ENCODE measurements at places on chromosomes 6 and 20. TPM values are rescaled to one million over a fixed set of nuclear protein-coding genes. Genes with fewer than 3 reads are reported as not detected.

- no peak for DNase-seq
Observed at GRCh38 chr6:75094614-75095200, 111.1 kb downstream of the COL12A1 start.

Gene CDH22
- polyA plus RNA-seq = 4.0 TPM

DNA sequence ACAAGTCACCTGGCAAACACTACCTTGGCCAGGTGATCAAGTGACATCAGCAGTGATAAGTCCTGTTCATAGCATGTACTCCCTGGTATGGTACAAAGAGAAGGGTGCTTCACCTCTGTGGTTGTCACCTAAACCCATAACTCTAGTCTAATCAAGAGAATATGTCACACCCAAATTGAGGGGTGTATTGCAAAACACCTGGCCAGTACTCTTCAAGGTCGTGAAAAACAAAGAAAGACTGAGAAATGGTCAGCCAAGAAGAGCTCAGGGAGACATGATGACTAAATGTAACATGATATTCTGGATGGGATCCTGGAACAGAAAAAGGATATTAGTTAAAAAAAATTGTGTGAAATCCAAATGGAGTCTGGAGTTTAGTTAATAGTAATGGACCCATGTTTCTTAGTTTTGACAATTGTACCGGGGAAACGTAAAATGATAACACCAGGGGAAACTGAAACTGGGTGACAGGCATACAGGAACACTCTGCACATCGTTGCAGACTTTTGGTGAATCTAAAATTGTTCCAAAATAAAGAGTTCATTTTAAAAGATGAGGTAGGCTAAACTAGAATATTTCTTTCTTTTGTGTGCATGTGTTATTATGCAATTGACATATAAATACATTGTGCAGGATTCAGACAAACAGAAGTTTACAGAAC, 262.0 kb downstream of the CDC5L start:
- no peak for DNase-seq

GRCh38 chr20:14892782-14893181, 555.4 kb upstream of the FLRT3 start:
- DNase-seq = no peak

- DNase-seq = no peak
Observed at GRCh38 chr6:129578315-129578714, 131.7 kb downstream of the ARHGAP18 start.

GRCh38 chr6:26438000-26438399, 2.3 kb upstream of the BTN3A3 start:
- DNase-seq = no peak

- no peak for DNase-seq
Observed at GRCh38 chr6:86558318-86558717, 379.0 kb upstream of the HTR1E start.

Gene IL20RA
- 3.7 TPM for polyA plus RNA-seq

- no peak for DNase-seq
Observed at GRCh38 chr6:117505311-117505710, 22.8 kb downstream of the DCBLD1 start.

Gene B3GALT4
- polyA plus RNA-seq = 11.0 TPM

- DNase-seq = no peak
Observed at GRCh38 chr6:36686668-36687513, 8.4 kb downstream of the CDKN1A start.

Gene VGLL2
- 1.8 TPM for polyA plus RNA-seq

- DNase-seq = no peak
Observed at GRCh38 chr6:45388328-45388727, 10.6 kb upstream of the SUPT3H start.

DNA sequence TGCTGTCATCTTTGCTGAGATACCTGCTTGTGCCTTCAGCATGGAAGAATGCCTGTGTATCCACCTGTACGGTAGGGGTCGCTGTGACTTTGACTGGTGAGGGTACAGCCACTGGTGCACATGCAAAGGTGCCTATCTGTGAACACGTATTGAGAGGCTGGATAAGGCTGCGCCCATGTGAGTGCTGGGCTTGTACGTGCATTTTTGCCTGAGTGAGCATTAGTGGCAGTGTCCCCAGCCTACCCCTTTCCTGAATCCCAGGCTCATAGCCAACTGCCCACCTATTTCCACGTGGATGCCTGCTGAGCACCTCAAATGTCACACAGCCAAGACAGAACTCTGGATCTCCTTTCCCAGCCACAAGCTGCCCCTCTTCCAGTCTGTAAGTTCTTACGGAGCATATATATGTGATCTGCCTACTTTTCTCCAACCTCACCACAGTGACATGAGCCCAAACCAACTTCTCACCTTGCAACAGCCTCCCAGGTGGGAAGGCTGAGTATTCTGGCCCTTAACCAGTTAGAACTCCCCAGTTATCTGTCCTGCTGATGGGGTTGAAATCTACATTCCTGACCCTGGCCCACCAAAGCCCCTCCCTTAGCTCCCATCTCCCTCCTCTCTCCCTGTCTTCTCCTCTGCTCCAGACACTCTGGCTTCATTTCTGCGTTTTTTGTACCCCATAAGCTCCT, 1.1 kb upstream of the SLC2A10 start:
- no peak for DNase-seq

DNA sequence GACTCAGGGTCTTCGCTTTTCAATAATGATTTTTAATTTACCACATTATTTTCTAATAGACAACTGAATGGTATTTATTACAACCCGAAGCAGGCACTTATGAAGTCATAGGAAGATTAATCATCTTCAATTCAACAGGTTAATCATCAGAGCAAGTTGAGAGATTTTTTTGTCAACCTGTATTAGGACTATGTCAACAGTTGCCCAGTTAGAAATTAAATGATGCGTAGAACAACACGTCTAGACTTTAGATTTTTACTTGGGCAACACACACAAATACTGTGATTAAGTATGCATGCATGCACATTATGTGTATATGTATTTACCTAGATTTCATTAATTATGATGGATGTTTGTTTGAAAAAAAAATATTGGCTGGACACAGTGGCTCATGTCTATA, 4.3 kb downstream of the ILRUN start:
- DNase-seq = no peak

DNA sequence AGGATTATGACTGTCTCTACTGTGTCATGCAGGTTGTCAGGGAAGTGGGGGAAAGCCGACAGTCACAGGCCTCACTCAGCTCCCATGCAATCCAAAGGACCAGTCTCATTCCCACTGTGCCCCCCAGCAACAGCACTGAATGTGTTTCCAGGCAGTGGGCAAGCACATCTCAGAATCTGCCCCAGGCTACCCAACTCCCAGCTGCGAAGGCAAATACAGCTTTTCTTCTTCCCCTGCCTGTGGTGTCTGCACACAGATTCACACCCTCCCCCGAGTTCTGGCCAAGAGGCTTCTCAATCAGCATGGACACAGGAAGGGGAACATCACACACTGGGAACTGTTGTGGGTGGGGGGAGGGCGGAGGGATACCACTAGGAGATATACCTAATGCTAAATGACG, 75.3 kb downstream of the SNAP91 start:
- DNase-seq = no peak

DNA sequence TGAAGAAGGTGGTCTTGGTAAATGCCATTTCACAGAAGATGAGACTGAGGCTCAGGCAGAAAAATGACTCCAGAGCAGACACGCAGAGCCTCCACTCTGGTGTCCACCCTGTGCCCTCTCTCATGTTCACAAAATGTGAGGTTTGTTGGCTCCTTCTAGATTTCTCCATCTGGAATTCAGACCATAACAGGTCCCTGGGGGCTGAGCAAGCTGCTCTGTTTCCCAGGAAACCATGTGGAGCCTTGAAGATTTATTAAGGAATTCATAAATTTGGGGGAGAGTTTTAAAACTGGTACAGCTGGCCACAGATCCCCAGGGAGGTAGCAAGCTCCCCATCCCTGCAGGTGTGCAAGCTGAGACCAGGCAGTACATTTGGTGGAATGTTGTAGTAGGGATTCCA, 38.8 kb upstream of the SIRPA start:
- DNase-seq = no peak

DNA sequence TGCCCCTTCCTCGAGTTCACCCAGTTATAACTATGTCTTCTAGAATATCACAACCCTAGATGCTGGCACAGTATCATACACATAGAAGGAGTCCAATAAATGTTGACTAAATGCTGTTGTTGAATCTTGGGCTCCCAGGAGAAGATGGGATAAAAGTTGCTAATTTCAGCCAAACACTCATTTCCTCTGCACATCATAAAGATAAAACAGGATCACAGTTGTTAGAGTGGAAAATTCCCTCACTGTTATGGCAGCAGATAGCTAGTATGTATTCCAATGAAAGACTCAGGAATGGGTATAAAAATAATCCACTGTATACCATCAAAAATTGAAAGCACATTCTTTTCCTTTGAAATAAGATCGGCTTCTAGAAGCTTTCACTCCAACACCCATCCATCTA, 294.9 kb upstream of the TSHZ2 start:
- DNase-seq = no peak

Gene WFDC10B
- not detected for polyA plus RNA-seq

- no peak for DNase-seq
Observed at GRCh38 chr6:105692613-105693215, 289.8 kb upstream of the PREP start.

All from right cardiac atrium (tissue), 5 donors.